Fibroblast of skin of right biceps (primary cell): ENCODE measurements at places on chromosomes 2 and 18.

- DNase-seq = peak; percentile 86
These were observed 49.9 kb upstream of the RTN4 start for GRCh38 chr2:55099878-55100820.

DNA sequence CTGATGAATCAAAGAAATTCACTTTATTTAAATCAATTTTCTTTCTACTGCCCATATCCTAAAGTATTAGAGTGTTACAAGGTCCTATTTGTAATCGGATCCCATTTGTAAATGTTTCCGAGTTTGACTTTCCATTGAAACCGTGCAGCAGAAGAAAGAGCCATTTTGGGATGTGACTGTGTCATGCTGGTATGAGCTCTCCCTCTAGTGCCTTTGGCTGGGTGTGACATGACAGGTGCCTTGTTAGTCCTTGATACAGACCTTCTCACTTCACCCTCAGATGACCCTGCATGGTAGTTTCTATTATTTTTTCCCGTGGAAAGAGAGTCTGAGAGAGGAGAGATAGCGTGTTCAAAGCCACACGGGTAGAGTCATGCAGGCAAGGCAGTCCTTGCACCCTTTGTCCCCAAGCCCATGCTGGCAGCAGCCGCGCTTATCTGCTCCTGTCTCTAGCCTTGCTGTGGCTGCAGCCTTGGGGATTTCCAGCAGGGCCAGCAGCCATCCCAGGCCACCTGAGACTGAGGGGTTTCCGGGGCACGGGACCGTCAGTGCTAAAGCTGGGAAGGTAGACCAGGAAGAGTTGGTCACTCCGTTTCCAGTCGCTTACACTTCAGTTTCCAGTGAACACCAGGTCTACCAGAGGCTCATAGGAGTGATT lies 21.4 kb downstream of the CHMP1B start:
- DNase-seq = no peak

- DNase-seq = peak; percentile 51
These were observed 131.0 kb upstream of the CHAC2 start for GRCh38 chr2:53636596-53636995.

GRCh38 chr2:239929504-239929903 lies 95.6 kb downstream of the NDUFA10 start:
- no peak for DNase-seq

DNA sequence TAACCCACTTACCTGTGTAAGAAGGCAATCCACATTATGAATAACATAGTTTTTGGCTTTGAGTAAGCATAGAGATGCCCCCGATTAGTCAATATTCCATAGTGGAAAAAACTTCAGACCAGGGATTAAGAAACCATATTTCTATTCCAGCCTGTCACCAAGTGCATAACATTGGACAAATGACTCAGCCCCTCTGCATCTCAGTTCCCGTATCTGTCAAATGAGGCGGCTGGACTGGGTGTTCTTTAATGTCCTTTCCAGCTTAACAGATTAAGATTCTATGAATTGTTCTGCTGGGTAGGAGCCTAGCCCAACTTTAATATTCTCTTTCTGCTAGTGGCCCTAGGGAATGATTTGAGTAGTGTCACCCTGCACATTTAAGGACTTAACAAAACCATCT lies 11.8 kb upstream of the FTCDNL1 start:
- peak; percentile 36 for DNase-seq

DNA sequence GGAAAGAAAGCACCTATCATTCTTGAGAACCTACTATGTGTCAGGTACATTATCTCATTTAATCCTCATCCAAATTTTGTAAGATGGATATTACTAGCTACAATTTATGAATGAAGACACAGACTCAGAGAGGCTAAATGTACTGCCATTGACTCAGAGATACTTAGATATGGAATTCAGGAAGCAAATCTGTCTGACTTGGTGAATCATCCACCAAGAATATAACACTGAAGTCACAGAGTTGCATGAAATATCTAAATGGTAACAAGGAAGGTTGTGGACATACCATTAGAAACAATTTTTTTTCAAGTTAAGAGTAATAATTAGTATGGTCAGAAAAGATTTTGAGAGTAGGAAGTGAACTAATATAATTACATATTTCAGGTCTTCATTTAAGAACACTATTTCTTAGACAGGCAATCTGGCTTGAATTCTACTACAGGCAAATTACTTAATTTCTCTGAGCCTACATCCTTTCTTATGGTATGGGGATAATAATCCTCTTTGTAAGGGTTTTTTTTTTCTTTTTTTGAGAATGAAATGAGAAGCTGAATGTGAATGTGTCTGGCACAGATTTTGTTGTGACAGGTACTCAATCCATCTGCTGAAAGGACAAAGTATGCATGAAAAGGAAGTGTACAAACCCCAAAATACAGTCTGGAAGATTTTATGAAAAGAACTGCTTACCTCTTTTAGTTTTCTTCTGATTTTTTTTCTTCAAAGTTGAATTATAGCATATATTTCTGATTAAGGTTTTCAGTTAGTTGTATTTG lies 14.8 kb upstream of the C2orf66 start:
- peak; percentile 87 for DNase-seq

GRCh38 chr2:10265329-10266132 lies 37.2 kb upstream of the HPCAL1 start:
- no peak for DNase-seq

DNA sequence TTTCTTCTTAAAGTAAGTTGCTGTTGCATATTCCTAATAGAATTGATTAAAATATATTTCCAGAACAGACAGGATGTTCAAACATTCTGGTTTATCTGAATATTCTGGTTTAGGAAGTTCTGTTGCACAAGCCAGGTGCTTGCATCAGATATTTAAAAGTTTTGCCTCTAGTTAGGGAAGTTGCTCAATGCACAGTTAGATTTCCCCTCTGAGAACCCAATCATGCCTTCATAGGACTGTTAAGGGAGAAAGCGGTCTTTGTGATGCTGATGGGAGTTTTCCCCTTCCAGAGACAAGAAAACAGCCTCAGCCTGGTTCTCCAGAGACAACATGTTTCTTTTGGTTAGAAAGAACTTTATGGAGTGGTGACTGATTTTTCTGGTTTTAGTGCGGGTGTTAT lies 65.6 kb upstream of the REV1 start:
- DNase-seq = no peak

GRCh38 chr18:72208920-72209676 lies 335.0 kb downstream of the CBLN2 start:
- DNase-seq = no peak

GRCh38 chr2:47724221-47724981 lies 58.5 kb upstream of the MSH6 start:
- peak; percentile 5 for DNase-seq

DNA sequence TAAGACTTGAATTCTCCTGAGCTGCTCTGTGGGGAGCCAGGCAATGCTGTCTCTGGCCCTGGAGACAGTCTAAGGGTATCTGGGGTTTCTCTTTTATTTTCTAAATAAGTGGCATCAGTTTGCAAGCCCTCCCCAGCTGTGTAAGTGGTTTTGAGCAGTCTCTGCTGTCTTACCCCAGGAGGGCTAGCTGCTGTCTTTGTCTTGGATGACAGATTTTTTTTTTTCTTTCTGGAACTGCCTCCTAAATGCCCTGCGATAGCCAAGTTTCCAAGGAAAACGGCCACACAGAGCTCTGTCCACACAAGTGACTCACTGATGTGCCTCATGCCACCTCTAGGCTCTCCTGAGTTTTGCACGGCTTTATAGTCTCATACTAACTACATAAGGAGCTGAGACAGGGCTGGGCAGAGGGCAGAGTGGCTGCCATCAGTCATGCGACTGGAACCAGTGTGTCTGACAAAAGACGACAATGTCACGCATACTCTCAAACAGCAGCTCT lies 37.2 kb upstream of the THOC1 start:
- peak; percentile 10 for DNase-seq

DNA sequence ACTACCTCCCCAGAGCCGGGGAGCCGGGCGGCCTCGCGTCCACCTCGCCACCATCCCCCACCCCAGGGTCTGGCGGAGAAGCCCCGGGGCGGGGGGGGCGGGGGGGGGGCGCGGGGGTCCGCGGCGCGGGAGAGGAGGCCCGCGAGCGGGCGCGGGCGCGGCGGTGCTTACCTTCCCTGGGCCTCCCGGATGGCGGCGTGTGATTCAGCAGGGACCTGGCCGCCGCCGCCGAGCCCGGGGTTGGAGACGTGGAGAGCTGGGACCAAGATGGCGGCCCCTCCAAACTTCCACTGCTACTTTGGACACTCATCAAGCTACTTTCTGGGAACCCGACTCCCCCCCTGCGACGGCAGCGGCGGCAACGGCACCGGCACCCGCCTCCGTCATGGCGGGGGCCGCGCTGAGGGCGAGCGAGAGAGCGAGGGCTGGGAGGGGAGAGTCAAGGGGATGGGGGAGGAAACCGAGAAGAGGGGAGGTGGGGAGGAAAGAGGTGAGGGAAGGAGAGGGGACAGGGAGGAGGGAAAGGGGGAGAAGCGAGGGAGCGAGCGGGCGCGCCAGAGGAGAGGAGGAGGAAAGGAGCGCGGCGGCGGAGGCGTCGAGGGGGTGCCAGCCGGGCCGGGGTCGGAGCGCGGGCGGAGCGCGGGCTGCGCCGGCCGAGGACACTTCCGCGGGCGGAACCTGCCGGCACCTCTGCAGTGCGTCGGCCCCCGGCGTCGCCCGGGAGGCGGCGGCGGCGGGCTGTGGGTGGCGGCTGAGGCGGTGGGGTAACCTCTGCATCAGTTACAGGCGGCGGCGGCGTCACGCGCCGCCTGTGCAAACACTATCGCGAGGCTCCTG lies at the start of gene TLK1:
Gene TLK1 (minus strand): TSS at position 775 of the 837 bp plus-strand sequence. CDS start 465 bp downstream, at position 310.
- peak; percentile 71 for DNase-seq

GRCh38 chr2:221518201-221518934 lies 53.7 kb downstream of the EPHA4 start:
- no peak for DNase-seq

GRCh38 chr2:12416600-12416999 lies 300.1 kb upstream of the TRIB2 start:
- DNase-seq = peak; percentile 22

- DNase-seq = peak; percentile 17
These were observed 64.9 kb upstream of the OTOS start for GRCh38 chr2:240205348-240205747.

DNA sequence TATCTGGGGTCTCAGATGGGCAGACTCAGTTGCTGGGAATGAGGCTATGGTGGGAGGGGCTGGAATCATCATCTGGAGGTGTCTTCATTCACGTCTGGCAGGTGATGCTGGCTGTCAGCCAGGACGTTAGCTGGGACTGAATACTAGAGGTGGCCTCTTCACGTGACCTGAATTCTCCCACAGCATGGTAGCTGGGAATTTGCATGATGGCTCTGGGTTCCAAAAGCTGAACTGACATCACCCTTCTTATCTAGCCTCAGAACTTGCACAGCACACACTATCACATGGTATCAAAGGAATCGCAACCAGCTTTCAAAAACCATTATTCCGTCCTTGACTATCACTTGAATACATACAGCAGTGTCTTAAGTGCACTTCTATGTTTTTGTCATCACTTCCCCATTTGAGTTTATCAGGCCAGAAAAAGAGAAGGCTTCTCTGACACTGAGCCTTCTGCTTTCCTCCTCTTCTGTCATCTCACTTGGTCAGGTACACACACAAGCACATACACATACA lies 53.0 kb upstream of the LRP2 start:
- DNase-seq = no peak

GRCh38 chr2:28639836-28640235 lies 111.8 kb upstream of the PPP1CB start:
- DNase-seq = no peak

- DNase-seq = peak; percentile 66
These were observed 212.9 kb downstream of the CYP26B1 start for GRCh38 chr2:71934595-71935261.

DNA sequence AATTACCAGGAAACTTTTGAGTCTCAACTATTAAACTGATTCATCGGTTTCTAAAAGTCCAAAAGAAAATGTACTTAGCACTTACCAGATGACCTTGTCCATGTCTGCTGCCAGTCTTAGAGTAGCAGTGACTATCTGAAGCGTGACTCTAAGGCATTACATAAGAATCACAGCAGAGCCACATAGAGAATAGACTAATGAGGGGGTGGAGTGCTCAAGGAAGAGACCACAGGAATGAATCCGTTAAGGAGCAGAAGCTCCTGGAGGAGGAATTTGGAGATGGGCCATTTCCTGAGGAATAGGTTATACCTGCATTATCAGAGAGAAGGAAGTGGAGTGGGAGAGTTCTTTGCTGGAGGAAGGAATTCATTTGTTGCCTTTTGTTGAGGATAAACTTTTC lies 116.0 kb downstream of the MAP3K20 start:
- peak; percentile 75 for DNase-seq

DNA sequence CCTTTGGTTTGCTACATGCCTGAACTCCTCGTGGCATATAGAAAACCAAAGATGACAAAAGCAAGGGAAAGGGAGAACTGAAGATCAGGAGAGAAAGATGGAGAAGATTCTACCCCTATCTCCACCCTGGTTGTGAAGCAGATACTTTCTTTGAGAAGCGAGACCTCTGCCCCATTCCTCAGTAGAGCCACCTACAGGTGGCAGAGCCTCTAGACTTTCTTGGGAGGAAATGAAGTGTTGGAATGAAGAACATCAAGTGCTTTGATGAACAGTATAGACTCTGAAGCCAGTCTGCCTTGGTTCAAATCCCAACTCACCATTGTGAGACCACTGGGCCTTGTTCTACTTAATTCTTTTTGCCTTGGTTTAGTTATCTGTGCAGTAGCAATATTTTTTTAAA lies 348.8 kb upstream of the ETAA1 start:
- no peak for DNase-seq

GRCh38 chr2:112268547-112268946 lies 6.8 kb upstream of the ZC3H6 start:
- no peak for DNase-seq

- peak; percentile 71 for DNase-seq
These were observed 118.9 kb downstream of the PXDN start for GRCh38 chr2:1625281-1626001.

- peak; percentile 24 for DNase-seq
These were observed 244.5 kb upstream of the ID2 start for GRCh38 chr2:8437228-8437948.

DNA sequence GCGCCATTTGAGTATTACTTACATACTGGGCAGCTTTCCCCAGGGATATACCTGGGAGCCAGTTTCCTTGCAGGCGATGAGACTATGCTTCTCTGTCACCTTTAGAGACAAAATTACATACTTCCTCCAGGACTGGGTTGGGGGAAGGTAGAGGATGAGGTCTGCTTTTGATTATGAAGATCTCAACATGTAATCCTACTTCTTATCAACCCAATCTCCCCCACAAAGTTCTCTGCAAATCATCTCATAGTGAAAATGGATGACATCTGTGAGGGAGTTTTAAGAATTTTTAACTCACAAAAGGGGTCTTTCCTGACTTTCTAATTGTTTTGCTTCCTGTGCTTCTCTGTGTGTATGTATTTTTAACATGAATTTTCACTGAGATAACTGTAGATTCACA lies 81.9 kb downstream of the TMEM131 start:
- DNase-seq = peak; percentile 18

DNA sequence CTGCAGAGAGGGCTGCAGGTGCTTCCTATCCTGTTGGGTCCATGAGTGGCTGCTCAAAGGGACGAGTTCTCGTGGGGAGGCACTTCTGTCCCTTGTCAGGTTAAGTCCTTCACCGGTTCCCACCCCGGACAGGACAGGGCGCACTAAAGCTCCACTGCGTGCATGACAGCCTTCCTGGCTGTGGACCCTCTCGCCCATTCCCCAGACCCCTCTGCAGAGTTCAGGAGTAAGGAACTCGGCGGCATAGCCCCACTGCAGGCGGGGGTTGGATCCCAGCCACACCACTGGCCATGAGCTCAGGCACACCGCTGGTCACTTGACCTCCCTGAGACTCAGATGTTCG lies 147.5 kb upstream of the ID2 start:
- no peak for DNase-seq

GRCh38 chr2:30221531-30221930 lies 9.8 kb upstream of the LBH start:
- DNase-seq = no peak
